ENCODE measurements at places on chromosomes 7 and 10.

DNA sequence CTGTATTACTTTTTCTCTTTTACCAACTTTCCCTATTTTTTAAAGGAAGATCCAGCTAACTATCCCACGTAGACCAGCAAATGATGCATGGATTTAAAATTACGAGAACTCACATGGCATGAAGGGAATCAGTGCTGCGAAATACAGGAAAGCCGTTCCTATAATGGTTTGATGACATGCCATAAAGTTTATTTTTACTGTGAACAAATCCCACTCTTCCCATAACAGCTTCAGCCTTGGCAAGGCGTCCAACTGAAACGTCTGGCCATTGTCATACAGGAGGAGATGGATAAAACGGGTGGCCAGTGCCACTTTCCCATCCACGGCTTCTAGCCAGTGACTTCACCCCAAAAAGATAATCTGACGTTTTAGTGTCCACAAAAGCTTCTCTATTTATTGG is 106.2 kb upstream of the DDC start:
- no peak for DNase-seq

GRCh38 chr10:34124522-34125035 is 690.5 kb downstream of the PARD3 start:
- no peak for DNase-seq

GRCh38 chr7:5594616-5595544 is 171.2 kb upstream of the TNRC18 start:
- peak; percentile 77 for DNase-seq

- DNase-seq = no peak
Observed at GRCh38 chr7:25922296-25922695, 229.7 kb upstream of the NFE2L3 start.

GRCh38 chr10:68163735-68164134 is 54.4 kb downstream of the MYPN start:
- no peak for DNase-seq

GRCh38 chr10:92901819-92902251 is 53.5 kb downstream of the EXOC6 start:
- peak; percentile 81 for DNase-seq

DNA sequence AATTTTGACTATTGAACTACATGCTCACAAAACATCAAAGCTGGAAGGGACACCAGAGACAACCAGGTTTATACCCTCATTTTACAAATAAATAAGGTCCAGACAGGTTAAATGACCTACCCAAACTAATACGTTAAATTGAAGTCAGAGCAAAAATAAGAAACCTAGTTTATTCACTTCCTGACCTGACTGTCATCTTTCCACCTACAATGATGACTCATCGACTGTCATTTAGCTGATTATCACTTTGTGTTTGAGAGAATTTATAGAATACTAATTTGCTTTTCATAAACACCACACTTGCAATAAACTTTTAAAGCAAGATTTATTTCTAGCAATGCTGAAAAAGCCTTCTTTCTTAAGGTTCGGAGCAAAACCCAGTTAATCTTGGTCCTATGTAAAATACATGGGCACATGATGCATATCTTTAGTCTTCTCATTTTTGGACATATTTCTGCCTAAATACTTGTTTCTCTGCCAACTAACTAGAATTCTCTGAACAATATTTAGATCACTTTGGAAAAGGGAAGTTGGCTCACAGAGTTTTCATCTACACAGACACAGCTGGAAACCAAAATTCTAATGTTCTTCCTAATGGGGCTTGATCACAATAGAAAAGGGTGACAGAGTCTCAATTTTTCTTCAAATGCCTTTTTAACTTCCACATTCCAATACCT is 16.7 kb upstream of the LRRN3 start:
- no peak for DNase-seq

- no peak for DNase-seq
Observed at GRCh38 chr10:132951926-132952325, 9.6 kb upstream of the CFAP46 start.

GRCh38 chr10:4217187-4217586 is 432.2 kb upstream of the KLF6 start:
- DNase-seq = no peak

DNA sequence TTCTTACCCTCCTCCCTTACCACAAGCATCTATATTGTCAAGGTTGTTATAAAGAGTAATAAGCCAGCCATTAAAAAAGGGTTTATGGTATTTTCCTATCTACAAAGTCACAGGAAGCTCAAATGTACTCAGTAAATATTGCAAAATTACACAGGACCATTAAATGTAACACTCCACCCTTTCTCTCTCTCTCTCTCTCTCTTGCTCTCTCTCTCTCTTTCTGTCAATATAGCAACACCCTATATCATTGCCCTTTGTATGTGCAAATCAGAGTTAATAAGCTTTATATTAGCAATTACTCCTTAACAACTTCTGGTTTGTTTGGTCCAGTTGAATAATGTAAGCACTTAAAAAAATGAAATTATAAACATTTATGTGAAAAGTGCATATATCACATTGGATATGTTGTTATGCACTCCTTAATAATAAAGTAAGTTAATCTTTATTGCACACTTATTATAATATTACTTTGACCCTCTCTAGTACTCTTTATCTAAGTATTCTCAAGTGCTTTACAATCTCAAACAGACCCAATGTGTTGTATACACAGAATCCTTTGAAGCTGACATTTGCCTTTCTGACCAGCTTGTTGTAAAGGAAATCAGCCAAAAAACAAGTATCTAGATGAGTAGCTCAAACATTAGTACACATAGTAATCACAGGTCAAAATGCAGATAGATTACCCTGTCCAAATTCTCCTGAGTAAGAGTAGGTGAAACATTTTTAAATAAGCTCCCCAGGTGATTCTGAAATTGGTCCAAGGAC is 93.2 kb downstream of the CFTR start:
- DNase-seq = no peak

DNA sequence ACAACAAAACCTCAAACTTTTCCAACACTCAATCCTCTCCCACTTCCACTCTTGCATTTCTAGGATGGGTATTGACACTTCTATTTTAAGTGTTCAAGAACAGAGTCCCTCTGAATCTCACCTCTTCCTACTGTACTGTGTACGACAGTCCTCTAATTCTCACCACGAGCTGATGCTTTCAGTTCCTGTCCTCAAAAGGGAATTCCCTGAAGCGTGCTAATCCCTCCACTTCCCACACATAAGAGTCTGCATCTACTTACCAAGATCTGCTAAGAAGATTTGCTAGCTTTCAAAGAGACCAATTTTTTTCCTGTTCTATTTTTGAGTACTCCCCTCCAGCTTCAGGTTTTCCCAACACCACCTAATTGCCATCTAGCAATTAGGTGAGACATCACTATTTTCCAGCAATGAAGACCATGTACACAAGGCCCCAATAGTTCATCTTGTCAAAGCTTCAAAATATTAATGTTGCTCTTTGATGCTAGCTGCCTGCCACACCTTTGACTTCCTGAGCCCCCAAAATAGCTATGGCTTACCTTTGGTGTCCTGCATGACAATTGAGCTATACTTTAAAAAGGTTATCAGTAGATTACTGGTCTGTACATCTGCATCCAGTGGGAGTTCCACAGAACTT is 54.4 kb downstream of the ARMH3 start:
- no peak for DNase-seq

DNA sequence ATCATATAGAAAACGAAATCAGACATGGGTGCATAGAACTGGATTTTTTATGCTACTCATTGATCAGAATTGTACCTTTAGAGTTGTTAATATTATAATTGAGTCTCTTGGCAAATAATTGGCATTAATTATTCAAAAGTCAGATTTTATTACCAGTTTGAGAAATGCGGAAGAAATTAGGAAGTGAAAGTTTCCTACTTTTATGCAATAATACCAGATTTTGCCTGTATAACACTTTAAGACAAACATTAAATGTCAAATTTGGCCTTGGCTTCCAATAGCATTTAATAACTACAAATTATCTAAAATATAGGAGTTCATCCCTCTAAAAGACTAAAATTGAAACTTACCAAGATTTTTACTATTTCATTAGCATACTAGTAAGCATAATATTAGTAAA is 6.8 kb upstream of the TFEC start:
- no peak for DNase-seq

DNA sequence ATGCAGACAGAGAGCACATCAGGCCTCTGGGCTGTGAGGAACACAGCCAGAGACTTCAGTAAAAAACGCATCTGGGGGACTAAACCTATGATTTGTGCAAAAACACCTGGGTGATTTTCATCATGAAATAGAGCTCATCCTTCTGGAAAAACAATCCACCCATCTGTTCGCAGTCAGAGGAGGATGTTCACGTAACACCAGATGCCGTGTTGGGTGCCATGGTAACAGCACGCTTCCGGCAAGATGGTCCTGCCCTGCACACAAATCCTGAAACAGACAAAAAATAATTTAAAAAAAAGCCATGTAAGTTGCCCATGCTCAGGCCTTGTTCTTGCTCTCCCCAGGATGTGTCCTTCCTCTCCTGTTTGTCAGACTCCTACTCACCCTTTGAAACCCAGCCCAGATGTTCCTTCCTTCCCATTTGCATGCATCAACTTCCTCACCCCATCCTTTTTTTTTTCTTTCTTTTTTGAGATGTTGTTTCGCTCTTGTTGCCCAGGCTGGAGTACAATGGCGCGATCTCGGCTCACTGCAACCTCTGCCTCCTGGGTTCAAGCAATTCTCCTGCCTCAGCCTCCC is 28.3 kb upstream of the GNA12 start:
- DNase-seq = no peak

- no peak for DNase-seq
Observed at GRCh38 chr10:62175251-62175650, 93.4 kb downstream of the RTKN2 start.

- DNase-seq = no peak
Observed at GRCh38 chr7:37540917-37541316, 92.3 kb upstream of the ELMO1 start.

- no peak for DNase-seq
Observed at GRCh38 chr7:49885593-49886285, 112.3 kb downstream of the VWC2 start.

DNA sequence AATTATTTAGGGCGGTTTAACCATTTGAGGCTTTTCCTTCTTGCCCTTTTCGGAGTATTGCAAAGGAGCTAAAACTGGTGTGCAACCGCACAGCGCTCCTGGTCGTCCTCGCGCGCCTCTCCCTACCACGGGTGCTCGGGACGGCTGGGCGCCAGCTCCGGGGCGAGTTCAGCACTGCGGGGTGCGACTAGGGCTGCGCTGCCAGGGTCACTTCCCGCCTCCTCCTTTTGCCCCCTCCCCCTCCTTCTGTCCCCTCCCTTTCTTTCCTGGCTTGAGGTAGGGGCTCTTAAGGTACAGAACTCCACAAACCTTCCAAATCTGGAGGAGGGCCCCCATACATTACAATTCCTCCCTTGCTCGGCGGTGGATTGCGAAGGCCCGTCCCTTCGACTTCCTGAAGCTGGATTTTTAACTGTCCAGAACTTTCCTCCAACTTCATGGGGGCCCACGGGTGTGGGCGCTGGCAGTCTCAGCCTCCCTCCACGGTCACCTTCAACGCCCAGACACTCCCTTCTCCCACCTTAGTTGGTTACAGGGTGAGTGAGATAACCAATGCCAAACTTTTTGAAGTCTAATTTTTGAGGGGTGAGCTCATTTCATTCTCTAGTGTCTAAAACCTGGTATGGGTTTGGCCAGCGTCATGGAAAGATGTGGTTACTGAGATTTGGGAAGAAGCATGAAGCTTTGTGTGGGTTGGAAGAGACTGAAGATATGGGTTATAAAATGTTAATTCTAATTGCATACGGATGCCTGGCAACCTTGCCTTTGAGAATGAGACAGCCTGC is 3.1 kb downstream of the FZD1 start:
- DNase-seq = no peak

GRCh38 chr10:81101062-81101461 is 563.4 kb downstream of the SH2D4B start:
- DNase-seq = no peak

GRCh38 chr7:150923196-150923595 is 54.9 kb downstream of the KCNH2 start:
- DNase-seq = no peak

DNA sequence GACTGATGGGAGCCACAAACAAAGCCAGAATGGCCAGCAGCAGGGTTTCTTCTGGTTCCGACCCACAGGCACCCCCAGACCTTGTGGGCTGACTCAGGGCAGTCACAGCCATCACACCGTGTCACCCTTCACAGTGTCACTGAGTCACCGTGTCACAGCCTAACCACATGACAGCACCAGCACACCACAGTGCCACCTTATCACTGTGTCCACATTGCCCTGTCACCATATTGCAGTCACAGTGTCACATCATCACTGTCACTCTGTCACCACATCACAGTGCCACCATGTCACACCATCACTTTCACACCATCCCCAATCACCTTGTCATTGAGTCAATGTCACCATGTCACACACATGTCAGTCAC is 77.0 kb downstream of the OAT start:
- peak; percentile 75 for DNase-seq

DNA sequence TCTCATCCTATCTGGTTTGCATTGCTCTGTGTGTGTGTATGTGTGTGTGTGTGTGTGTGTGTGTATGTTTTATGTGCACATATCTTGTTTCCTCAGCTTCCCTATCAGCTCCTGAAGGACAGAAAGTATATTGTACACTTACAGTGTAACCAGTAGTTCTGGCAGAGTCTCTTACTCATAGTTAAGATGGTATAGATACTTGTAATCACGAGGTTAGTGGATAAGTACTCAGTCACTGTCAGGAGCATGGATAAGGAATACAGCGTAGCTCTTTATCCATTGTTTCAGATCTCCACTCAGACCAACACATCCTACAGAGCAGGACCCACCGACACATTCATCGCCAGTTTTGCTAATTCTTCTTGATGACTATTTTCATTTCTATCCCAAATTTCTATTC is 275.0 kb downstream of the TSPAN12 start:
- no peak for DNase-seq

GRCh38 chr7:135976312-135977006 is 700 bp downstream of the MTPN start:
- peak; percentile 81 for DNase-seq

GRCh38 chr10:34666008-34666704 is 148.9 kb downstream of the PARD3 start:
- DNase-seq = no peak

DNA sequence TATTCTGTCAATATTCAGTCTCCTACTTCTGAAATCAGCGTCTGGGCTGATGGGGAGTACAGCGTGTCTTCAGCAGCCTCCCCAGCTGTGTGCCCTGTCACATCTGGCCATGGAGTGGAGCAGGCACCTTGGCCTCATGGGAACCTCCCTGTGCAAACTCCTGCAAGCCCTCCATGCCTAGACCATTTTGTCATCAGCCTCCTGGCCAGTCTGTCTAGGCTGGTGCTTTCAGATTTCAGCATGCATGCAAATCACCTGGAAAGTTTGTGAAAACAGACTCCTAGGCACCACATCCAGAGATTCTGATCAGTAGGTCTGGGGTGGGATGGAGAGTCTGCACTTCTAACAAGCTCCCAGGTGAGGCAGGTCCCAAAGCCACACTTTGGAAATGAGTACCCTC is 26.2 kb upstream of the CCSER2 start:
- DNase-seq = peak; percentile 51

- DNase-seq = no peak
Observed at GRCh38 chr10:97682042-97682441, 5.0 kb downstream of the AVPI1 start.

- DNase-seq = no peak
Observed at GRCh38 chr10:23493711-23494110, 54.8 kb downstream of the OTUD1 start.

GRCh38 chr7:112162142-112162766 is 43.9 kb downstream of the DOCK4 start:
- no peak for DNase-seq

- DNase-seq = no peak
Observed at GRCh38 chr7:130933919-130934318, 199.9 kb upstream of the KLF14 start.

Data from activated CD4-positive, alpha-beta T cell treated with anti-CD3 and anti-CD28 coated beads, Interleukin-2, amount 10 ng/mL, durations not matched to agents 24 days and 14 days (primary cell).